ENCODE measurements at places on chromosomes 11 and 22.
A peak's percentile ranks its signal among the peaks of the same experiment; 100 is the strongest.

DNA sequence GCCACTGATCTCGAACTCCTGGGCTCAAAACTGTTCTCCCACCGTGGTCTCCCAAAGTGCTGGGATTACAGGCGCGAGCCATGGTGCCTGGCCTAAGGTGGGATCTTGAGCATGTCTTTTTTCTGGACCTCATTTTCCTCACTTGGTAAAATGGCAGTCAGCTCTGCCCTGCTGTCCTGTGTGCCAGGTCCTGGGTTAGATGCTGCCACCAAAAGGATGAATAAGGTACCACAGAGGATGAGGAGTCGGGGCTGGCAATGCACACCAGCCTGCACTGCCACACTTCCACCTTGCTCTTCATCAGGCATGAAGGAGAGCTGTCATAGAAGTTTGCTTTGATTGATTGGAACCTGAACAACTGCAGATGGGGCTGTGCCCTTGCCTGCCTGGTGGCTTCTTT lies 32.3 kb downstream of the ACO2 start:
- DNase-seq: peak; percentile 49

DNA sequence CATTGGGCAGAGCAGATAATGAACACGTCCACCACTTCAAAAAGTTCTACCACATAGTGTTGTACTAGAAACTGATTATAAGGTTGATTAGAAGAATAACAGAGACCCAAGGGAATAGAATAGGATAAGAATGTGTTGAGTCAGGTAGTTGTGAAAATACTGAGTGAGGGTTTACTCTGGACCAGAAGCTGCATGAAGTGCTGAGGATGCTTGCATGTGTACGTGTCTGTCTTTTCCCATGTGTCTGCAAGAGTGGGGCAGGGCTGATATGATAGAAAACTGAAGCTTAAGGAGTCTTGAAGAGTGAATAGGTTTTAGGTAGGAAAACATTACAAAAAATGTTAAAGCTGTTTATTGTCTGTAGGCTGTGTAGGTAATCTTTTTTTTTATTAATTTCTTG lies 20.6 kb downstream of the TRPC6 start:
- no peak for DNase-seq

DNA sequence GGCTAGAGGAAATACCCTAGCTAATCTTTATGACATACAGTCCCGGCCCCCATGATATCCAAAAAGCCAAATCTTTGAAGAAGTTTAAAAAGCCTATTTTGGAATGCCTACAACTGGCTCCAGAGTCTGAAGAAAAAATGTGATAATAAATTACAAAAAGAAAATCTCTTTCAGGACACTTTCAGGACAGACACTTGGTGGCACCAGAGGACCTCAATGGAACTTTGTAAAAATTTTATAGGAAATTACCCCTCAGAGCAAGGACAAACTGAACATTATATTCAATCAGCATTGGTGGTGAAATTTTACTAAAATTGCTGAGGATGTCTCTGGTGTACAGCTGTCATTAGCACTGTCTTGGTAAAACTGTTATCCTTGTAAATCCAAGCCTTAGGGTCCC lies 81.0 kb downstream of the CCDC73 start:
- no peak for DNase-seq

GRCh38 chr11:2963112-2963754 lies 28.9 kb downstream of the NAP1L4 start:
- no peak for DNase-seq

GRCh38 chr22:30362651-30363281 lies 6.0 kb downstream of the CCDC157 start:
- no peak for DNase-seq

GRCh38 chr11:79547256-79547655 lies 106.4 kb upstream of the TENM4 start:
- DNase-seq: no peak

DNA sequence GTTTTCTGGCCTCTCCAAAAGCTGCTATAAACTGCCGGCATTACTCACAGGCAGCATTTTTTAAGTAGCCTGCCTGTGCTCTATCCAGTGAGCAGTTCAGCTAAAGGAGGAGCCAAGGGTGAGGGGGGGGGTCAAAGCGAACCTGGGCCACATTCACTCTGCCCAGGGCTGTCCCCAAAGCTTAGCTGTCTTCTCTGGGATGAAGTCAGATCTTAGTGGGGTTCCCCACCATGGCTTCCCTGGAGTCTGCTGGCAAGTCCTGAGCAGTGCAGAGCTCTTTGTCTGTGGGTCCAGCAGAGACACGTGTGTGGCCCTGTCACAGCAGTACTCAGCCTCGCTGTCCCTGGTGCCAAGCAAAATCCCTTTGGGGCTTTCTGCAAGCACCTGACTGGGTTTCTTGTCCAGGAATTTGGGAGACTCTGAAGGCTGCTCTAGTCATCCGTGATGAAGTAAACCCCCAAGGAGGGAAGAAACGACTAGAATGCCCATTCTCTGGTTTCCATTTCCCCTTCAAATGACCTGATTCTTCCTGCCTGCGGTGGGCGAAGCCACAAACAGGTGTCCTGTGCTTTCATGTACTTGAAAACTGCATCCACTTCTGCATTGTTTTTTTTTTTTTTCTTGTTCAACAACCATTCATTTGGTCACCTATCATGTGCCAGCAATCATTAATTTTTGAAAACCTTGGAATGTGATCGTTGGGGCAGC lies 2.6 kb downstream of the KCNJ5 start:
- DNase-seq: no peak

GRCh38 chr22:42902875-42903510 lies 45.9 kb upstream of the ARFGAP3 start:
- no peak for DNase-seq

DNA sequence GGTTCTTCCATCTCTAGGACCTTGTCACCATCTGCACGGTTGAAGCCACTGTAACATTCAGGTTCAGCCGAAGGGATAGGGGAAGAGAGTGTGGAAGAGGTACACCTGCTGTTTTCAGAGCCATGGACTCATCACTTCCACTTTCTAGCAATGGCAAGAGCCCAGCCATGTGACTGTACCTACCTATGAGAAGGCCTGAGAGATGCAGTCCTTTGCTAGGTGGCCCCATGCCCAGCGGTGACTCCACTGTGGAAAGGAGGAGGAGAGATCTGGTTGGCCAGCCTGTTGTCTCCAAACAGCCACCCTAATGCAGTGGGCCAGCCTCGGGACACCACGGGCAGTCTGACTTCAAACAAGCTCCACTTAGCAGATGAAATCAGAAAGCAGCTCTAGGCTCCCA lies 16.0 kb downstream of the RASD2 start:
- DNase-seq: no peak

GRCh38 chr22:38657045-38657909 lies 839 bp downstream of the CBY1 start:
- peak; percentile 39 for DNase-seq

DNA sequence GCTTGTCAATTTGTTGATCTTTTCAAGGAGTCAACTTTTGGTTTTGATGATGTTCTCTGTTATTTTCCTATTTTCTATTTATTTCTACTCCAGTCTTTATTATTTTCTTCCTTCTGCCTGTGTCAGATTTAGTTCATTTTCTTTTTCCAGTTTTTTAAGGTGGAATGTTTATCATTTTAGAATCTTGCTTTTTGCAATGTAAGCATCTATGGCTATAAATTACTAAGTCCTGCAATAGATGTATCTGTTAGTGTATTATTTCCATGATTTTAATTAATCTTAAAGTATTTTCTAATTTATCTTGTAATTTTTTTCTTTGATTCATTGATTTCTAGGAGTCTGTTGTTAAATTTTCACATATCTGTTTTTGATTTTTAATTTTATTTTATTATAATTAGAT lies 81.7 kb downstream of the ARHGAP8 start:
- DNase-seq: no peak

- no peak for DNase-seq
Observed at GRCh38 chr11:82174610-82175009, 559.1 kb downstream of the FAM181B start.

- DNase-seq: no peak
Observed at GRCh38 chr11:72762641-72763304, 10.6 kb upstream of the ARAP1 start.

- no peak for DNase-seq
Observed at GRCh38 chr11:83611031-83611430, 324.9 kb upstream of the CCDC90B start.

GRCh38 chr11:106101819-106102218 lies 24.4 kb downstream of the AASDHPPT start:
- DNase-seq: no peak

DNA sequence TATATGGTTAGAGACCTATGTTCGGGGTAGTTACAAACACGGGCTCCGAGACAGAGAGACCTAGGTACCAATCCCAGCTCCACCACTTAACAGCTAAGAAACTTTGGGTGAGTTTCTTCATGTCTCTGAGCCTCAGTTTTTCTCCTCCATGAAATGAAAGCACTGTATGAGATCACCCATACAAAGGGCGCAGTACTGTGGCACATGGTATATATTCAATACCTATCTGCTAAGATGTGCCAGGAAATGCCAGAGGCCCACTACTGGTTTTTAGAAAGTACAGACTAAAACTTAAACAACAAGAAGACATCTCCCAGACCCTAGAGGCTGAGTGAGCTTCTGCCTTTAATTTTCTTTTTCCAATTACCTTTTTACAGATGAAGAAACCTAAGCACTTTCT lies 69.5 kb downstream of the SLC1A2 start:
- no peak for DNase-seq

GRCh38 chr11:120054016-120054752 lies 83.7 kb downstream of the TRIM29 start:
- no peak for DNase-seq

DNA sequence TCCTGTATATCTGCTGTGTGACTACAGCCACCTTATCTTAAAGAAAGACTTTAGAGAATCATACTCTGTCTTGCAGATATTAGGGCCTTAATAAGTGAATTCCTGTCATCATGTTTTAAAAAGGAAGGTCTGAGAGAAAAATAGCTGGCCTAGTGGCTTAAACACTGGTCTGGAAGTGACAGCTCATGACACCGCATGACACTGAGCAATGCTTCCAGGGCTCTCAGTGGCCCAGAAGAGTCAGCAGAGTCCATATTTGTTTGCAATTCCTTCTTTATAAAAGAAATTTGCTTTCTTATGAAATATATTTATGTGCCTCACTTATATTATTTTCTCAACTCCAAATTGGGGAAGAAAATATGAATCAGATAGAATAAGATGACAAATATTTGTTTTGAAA lies 33.0 kb downstream of the MMP20 start:
- DNase-seq: no peak

GRCh38 chr11:62613291-62613778 lies 278 bp downstream of the ROM1 start:
- DNase-seq: peak; percentile 65

DNA sequence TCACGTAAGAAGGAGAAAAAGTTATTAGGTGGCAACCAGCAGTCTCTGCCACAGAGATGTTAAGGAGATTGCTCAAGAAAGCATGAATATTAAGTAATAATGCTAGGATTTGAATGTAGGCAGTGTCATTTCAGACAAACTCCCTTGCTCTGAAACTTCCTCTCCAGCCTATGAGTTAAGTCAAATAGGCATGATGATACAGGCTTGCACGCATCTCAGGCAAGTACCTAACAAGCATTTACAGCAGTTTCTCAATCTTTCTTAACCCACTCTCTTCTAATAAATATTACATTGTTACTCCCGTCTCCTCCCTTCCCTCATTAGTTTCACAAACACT lies 72.7 kb downstream of the RAB38 start:
- no peak for DNase-seq

DNA sequence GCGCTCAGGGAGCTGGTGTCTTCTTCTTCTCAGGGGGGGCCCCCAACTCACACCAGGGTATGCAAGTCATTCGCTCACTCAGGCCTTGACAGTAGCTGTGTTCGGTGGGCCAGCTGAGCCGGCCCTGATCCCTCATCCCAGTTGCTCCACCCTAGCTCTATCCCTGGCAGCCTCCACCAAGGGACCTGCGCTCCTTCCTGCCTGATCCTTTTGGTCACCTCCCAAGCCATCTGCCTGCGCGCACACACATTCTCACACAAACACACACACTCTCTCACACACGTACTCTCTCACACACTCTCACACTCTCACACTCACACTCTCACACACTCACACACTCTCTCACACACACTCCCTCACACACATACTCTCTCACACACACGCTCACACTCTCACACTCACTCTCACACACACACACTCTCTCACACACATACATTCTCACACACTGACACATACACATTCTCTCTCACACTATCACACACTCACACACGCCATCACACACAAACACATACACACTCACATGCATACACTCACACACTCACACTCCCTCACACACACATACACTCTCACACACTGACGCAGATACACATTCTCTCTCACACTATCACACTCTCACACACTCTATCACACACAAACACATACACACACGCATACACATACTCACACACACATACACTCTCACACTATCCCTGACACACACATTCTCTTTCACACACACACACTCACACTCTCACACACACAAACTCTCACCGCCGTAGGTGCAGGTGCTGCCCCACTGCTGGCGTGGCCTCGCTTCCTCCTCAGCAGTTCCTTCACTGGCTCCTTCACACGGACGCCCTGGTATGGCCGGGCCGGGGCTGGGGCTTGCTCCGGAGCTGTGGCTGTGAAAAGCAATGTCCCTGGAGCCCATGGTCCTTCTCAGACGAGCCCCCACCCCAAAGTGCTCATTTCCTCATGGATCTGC lies 20.8 kb downstream of the POU2AF1 start:
- no peak for DNase-seq

GRCh38 chr11:70833554-70833953 lies 418.8 kb downstream of the SHANK2 start:
- no peak for DNase-seq

DNA sequence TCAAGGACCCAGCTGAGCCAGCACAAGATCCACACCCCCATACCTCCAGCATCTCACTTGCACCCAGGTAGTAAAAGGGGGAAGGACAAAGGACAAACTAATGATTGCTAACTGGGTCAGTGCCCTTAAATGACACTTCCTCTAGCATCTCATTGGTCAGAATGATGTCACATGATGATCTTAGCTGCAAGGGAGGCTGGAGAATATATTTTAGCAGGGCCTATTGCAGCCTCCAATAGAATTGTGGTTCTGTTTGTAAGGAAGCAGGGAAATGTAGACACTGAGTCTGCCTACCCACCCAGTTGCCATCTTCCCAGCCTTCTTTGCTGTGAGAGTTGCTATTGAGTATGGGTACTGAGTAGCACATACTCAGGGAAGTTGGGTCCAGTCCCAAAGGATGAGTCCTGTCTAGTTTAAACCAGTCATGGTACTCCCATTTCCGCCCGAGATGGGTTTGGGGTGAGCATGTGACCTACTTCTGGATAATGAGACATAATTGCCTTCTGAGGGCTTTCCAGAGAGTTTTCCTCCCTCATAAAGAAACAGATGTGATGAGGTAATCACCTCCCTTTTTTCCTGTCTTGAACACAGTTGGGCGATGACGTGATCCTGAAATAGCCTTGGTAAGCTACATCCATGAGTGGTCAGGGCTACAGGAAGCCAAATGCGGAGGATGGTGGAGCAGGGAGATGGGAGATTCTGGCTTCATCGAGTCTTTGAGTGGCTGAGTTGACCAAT lies 5.5 kb upstream of the DNAL4 start:
- no peak for DNase-seq
